Brain pericyte (primary cell): ENCODE measurements at places on chromosomes 16 and 17.

DNA sequence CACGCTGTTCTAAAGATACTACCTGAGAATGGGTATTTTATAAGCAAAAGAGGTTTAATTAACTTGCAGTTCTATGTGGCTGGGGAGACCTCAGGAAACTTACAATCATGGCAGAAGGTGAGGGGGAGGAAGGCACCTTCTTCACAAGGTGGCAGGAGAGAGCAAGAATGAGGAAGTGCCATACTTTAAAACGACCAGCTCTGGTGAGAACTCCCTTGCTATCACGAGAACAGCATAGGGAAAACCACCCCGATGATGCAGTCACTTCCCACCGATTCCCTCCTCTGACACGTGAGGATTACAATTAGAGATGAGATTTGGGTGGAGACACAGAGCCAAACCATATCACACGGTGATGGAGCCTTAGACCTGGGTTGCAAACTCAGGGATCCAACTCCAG is 317.5 kb upstream of the EEF2KMT start:
- no peak for DNase-seq

- no peak for DNase-seq
Observed at GRCh38 chr17:49508061-49508865, 13.2 kb downstream of the NGFR start.

DNA sequence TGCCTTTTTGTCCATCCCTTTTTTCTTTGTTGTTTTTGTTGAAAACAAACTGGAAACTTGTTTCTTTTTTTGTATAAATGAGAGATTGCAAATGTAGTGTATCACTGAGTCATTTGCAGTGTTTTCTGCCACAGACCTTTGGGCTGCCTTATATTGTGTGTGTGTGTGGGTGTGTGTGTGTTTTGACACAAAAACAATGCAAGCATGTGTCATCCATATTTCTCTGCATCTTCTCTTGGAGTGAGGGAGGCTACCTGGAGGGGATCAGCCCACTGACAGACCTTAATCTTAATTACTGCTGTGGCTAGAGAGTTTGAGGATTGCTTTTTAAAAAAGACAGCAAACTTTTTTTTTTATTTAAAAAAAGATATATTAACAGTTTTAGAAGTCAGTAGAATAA is 4.9 kb downstream of the SOX9 start:
- DNase-seq, result no peak

DNA sequence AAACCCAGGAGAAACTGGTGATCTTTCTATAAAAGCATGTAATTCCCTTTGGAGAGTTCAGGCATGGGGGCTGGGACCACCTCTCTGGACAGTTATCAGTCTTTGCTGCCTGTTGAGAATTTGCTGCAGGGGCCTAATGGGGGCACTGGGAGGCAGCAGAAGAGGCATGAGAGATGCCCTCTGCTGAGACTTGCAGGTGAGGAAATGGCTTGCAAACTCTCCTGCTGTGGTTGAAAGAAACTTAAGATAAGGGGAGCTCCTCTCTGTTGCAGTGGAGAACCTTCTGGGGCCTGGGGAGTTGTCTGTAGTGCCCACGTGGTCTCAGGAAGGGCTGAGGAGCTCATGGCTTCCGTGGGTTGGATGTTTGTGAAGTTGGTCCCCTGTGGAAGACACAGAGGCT is 301.1 kb upstream of the FOXF1 start:
- DNase-seq, result no peak

DNA sequence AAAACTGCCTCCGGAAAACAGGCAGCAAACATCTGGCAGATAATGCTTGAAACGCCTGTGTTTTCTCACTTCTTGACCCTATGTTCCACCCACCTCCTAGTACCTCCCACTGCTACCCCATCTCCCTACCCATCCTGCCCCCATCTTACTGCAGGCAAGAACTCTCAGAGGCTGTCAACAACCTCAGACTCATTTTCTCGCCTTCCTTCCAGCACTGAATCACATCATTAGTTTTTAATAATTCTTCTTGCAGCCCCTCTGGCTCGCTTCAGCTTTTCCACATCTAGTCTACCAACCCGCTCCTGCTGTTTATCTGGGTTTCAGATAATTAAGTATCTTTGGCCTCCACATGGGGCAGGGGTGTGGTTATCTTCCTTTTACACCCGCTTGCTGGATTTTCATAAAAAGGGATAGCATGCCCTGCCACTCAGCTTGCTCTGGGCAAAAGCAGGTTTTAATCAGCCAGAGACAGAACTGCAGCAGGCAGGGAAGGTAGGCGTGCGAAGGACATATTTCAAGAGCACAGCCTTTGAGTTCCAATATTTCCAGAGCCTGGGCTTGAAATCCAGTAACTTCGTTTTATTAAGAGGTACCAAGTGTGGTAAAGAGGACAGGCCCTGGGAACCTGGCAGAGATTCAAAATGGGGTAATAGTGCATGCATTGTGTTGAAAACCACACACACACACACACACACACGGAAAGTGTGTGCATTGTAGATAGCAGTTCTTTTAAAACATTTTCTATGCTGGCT is 87.5 kb downstream of the BMERB1 start:
- DNase-seq, result no peak
